ENCODE measurements at places on chromosomes 7 and 10.

DNA sequence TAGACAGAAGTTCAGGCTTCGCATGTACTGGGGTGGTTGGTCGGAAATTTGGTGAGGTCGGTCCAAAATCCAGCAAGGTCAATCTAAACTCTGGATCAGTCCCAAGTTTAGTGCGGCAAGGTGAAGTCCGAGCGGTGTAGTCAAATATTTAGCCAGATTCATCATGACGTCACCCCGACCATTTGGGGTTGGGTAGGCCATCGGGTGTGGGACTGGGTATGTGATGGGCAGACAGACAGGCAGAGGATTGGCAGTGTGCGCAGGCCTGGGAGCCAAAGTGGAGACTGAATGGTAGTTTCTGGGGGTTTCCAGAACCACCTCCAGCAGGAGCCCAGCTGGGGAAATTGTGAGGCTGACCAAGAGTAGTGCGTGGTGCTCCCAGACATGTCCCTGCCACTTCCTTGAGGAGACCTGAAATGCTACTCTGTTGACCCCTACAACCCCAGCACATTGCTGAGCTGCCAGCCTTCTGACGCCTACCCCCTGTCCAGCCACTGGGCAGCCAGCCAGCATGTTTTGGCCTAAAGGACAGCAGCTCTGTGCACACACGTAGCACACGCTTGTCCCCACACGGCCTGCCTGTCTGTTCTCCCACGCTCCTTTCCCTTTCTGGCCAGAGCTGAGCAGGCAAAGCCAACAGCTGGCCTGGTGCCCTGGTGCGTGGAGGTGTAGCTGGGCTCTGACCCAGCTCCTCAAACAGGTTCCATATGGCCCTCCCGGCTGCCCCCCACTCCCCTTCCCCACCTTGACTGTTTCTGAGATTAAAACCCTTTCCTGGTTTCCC lies 55.9 kb downstream of the FAM241B start:
- peak; percentile 5 for DNase-seq

DNA sequence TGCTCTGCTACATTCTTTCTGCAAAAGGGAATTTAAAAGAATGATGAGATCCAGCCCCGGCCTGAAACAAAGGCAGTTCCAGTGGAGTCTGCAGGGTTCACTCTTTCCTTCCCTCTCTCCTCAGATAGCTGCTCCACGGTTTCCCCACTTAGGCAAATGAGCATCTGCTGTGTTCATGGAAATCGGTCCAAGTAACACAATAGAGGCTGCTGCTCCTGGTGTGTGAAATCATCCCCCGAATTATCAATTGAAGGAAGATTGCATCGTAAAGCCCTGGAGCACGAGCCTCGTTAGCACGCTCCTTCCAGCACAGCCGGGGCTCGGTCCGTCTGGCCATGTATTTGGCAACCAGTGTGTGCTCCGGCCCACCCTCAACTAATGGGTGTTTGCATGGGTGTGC lies 108.3 kb upstream of the DPP6 start:
- no peak for DNase-seq

GRCh38 chr7:137628216-137628615 lies 218.6 kb downstream of the DGKI start:
- DNase-seq: no peak

DNA sequence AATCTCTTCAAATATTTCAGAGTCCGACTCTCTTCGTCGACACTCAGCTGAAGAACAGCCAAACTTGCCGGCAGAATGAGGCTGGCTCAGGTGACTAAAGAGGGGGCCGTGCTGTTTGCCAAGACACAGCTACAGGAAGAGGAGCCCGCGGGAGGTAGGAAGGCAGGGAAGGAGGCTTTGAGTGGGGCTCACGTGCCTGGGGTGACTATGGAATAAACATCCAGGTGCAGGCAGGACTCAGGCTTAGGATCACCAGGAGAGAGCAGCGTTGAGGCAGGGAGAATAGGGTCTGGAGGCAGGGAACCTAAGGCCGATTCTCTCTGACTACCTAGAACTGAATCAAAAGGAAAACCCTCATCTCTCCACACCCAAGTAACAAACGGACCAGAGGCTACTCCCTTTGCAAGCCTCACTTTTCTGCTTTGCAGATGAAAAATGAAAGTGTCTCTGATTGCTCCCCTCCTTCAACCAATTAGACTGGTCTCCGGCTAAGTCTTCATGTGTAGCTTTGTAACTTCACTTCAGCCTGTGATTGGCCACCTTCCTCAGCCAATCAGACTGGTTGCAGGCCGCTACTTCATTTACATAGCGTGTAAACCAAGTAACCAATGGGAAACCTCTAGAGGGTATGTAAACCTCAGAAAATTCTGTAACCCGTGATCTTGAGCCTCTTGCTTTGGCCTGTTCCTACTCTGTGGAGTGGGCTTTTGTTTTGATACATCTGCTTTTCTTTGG lies 19.7 kb upstream of the BNIP3 start:
- DNase-seq: no peak

DNA sequence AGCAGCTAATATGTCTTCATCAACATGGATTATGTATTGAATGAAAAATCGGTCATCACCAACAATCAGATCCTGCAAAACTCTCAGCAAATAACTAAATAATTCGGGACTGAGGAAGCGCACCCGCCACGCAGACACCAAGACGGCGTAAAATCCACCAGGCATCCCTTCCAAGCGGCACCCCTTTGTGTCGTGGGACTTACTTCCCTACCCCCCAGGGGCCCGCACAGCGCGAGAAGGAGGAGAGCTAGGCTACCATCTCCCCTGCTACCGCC lies 721 bp downstream of the ARL3 start:
- no peak for DNase-seq

DNA sequence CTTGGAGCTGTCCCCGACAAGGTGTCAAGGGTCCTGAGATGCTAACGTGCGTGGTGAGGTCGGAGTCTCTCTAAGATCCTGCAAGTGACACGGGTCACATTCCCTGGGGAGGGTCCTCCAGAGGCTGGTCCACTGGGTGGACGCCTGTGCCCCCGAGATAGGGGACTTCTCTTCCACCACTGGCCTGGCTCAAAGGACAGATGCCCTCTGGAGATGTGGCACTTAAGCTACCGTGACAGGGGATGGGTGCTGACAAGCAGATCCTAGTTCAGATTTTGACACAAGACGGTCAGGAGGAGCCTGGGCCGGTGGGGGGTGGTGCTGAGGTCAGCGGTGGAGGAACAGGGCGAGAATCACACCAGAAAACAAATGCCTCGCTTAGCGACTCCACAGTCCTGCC lies 178.0 kb downstream of the ADARB2 start:
- DNase-seq: no peak

DNA sequence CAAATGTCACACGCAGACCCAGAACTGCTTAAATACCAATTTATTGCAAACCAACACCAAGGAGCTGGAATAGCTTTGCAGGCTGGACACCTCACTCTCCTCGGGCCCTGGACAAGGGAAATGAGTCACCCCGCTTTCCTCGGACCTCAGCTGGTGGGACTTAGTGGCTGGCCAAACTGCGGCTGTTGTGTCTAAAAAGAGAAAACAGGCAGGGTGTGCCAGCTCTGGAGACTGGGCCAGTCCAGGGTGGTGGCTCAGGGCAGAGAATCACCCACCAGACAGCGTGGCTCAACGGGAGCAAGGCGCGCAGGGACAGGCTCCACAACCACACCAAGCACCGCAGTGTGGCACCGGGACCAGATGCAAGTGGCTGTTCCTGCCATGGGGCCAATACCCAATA lies 58.2 kb upstream of the CAMK2B start:
- no peak for DNase-seq

- no peak for DNase-seq
Observed at GRCh38 chr7:112065758-112066157, 140.4 kb downstream of the DOCK4 start.

GRCh38 chr7:34655384-34655783 lies 2.6 kb upstream of the NPSR1 start:
- no peak for DNase-seq

GRCh38 chr7:157630301-157630853 lies 293.6 kb downstream of the DNAJB6 start:
- DNase-seq: peak; percentile 54

DNA sequence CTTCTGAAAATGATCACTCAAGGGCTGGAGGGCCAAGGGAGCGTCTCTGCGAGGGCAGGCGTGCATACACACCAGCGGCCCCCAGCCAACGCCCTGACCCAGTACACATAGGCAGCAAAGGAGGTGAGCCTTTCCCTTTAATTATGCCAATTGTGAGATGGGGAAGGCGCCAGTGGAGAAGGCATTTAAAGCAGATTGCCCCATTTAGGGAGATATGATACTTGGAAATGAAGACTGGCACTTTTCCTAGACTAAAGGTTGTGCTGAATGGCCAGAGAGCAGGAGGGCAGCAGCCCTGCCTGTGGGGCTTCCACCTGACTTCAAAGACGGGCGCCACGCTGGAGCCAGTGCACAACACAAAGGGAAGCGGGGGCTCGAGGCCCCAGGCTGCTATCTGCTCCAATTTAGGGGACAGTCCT lies 24.1 kb downstream of the HIPK2 start:
- DNase-seq: no peak

DNA sequence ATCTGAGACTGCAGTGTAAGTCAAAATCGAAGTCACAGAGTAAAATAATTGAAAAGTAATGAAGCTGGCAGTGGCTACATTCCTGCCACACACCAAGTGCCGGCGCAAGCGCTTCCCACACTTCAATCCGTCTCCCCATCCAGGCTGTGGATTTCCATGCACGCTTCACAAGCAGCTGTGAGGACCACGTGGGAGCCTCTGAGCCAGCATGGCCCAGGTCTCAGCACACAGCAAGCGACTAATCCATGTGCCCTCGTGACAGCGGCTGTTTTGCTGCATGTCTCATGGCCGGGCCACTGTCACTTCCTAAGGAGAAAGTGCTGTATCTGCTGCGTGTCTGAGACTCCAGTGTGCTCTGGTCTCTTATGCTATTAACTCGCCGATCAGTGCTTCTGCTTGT lies 566.9 kb downstream of the DNAJB6 start:
- DNase-seq: peak; percentile 48

GRCh38 chr7:70042533-70042932 lies 444.3 kb downstream of the AUTS2 start:
- peak; percentile 51 for DNase-seq

- DNase-seq: no peak
Observed at GRCh38 chr10:26621889-26622711, 75.4 kb upstream of the PDSS1 start.

Measured in T47D (cell line).